ENCODE measurements at places on chromosomes 7 and 10.
A peak's percentile ranks its signal among the peaks of the same experiment; 100 is the strongest.

GRCh38 chr10:99497343-99498025 lies 35.3 kb upstream of the NKX2-3 start:
- no peak for DNase-seq

GRCh38 chr10:77970869-77971803 lies 44.6 kb upstream of the DLG5 start:
- DNase-seq: peak; percentile 92

- DNase-seq: peak; percentile 44
Observed at GRCh38 chr7:131225619-131226513, 101.8 kb upstream of the MKLN1 start.

GRCh38 chr10:62057359-62057758 lies 155.9 kb downstream of the ARID5B start:
- no peak for DNase-seq

- no peak for DNase-seq
Observed at GRCh38 chr7:66630531-66630930, 1.9 kb downstream of the KCTD7 start.
